ENCODE measurements at places on chromosomes 12 and 14.

DNA sequence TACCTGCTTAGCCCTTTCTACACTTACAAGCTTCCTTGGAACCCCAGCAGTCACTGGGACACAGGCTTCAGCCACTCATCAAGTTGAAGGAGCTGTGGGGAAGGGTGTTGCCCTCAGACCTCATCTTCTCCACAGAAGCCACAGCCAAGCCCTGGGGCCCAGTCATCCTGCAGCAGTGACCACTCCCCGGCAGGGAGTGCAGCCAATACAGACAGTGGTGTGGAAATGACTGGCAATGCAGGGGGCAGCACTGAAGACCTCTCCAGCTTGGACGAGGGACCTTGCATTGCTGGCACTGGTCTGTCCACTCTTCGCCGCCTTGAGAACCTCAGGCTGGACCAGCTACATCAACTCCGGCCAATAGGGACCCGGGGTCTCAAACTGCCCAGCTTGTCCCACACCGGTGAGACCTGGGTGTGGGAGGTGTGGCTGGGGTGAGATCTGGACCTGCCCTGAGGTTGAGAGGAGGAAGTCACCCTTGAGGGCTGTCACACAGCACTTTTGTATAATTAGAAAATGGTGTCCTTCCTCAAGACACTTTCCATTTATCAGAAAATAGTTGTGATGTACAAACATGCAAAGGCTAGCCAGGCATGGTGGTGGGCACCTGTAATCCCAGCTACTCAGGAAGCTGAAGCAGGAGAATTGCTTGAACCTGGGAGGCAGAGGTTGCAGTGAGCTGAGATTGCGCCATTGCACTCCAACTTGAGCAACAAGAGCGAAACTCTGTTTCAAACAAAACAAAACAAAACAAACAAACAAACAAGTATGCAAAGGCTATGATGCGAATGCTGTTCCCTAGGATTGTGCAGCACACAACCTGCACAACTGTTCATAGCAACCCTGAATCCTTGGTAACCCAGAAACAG is 9.9 kb downstream of the GLI1 start:
- DNase-seq: no peak

GRCh38 chr14:99521176-99522024 is 40.2 kb downstream of the CCNK start:
- no peak for DNase-seq

DNA sequence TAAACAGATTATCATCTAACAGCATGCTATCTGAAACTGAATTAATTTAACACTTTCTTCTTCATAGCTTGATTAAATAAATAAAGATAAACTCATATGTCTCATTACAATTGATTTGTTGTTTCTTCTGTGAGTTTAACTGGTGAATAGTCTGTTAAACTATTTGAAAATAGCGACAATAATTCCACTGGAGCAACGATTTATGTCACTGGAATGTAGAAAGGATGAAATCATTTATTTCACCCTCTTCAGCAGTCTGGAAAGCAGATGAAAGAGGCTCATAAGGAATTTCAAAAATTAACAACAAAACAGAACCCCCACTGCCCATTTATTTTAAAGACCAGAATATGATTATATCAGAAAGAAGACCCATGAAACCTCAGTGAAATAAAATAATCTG is 1165.1 kb upstream of the USP15 start:
- DNase-seq: no peak

DNA sequence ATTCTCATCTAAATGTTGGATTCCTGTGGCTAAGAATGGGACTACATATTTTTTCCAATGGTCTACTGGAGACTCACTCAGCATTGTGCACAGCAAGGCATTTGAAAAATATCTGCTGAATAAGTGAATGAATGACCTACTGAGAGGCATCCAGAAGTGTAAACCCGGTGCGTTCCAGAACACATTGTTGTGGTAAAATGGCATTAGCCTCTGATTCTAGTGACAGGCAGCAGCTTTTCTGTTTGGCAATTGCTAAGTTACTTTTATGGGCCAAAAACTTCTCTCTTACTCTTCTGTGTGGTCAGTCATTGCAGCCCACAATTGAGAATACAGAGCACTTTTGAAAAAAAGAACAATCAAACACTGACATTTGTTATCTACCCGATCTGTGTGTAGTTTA is 36.5 kb downstream of the WIF1 start:
- no peak for DNase-seq

DNA sequence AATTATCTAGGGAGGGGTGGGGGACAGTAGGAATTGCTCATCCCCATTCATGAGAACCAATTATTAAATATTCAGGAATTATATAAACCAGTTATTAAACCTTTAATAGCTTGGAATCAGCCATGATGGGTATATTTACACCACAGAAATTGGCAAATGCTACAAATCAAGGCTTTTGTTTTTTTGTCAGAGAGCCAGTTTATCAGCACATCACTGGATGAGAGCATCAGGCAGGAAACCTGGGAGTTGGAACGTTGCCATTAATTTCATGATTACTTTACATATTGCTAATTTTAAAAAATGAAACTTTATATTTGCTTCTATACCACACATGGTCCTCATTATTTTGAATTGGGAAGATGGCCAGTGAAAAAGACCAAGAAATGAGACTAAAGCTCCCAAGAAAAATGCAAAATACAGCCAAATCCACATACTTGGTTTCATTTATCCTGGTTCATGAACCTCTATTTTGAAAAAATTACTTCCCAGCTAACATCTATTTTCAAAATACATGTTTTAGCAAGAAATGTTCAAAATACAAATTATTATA is 48.4 kb downstream of the ATL1 start:
- no peak for DNase-seq

All from CD8-positive, alpha-beta T cell (primary cell).